ENCODE measurements at places on chromosomes 11 and 22.

- no peak for DNase-seq
Measured at GRCh38 chr11:19834771-19835170, 122.1 kb downstream of the NAV2 start.

- DNase-seq = no peak
Measured at GRCh38 chr11:96263238-96263763, 79.7 kb downstream of the MAML2 start.

DNA sequence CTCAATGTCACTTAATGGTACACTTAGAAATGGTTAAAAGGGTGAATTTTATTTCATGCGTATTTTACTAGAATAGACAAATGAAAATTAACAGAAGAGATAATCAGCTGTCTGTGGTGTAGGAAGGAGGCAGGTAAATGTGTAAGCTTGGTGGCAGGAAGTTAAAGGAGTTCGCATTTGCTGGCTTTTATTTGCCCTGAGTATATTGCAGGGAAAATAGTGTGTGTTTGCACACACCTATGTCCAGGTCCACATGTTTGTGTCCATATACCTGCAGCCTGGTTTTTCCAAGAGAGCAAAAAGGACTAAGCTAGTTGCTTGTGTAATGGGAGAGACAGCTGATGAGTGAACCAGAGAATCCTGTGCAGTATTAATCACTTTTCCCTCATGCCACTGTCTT lies 16.0 kb downstream of the NTM start:
- DNase-seq = no peak

DNA sequence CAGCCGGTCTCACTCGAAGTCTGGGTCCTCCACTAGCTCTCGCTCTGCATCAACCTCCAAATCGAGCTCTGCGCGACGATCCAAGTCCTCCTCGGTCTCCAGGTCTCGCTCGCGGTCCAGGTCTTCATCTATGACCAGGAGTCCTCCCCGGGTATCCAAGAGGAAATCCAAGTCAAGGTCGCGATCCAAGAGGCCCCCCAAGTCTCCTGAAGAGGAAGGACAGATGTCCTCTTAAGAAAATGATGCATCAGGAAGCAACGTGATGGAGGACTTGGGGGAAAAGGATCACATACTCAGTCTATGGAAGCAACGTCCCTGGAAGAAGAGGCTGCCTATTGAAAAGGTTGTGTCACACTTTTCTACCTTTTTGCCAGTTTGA lies 1.1 kb downstream of the SRSF8 start:
- no peak for DNase-seq

DNA sequence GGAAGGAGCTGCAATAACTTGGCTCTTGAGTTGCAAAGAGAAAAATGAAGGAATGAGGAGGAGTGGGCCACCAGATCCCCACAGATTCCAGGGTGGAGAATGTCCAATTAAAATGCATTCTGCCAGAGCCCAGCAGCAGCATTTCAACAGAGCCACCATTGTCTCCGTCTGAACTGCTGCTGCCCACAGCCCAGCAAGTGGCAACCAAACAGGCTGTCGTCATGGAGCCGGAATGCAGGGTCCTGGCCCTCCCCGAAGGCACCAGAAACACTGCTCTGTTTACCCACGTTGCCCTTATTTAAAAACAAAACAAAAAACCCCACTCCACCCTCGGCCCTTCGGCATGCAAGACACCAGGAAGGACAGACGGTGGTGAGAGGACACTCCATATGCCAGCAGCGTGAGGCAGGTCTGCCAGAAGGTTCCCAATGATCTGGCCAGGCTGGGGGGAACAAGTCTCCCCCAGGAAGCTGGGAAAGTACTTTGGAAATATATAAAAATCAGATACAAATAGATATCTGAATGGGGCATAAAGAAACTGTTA lies 32.5 kb downstream of the PLEKHA7 start:
- DNase-seq = no peak

DNA sequence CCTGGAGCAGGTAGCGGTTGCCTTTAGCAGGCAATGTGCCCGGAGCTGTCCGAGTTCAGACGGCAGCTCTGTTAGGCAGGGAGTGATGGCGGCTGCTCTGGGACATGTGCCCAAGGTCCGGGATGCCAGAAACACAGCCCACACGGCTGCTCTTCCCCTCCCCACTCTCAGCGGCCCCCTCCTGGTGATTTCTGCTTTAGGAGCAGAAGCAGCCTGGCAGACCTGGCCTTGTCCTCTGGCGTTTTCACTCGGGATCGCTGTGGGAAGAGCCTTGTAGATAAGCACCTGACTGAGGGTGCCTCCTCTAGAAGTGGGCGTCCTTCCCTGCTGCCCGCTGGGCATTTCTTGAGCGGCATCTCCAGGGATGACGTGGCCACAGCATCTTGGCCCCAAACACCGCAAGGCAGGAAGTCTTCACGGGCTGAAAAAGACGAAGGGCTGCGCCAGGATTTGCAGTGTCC lies 392.2 kb downstream of the TBC1D22A start:
- DNase-seq = no peak
